ENCODE measurements at places on chromosomes 1 and 21.

DNA sequence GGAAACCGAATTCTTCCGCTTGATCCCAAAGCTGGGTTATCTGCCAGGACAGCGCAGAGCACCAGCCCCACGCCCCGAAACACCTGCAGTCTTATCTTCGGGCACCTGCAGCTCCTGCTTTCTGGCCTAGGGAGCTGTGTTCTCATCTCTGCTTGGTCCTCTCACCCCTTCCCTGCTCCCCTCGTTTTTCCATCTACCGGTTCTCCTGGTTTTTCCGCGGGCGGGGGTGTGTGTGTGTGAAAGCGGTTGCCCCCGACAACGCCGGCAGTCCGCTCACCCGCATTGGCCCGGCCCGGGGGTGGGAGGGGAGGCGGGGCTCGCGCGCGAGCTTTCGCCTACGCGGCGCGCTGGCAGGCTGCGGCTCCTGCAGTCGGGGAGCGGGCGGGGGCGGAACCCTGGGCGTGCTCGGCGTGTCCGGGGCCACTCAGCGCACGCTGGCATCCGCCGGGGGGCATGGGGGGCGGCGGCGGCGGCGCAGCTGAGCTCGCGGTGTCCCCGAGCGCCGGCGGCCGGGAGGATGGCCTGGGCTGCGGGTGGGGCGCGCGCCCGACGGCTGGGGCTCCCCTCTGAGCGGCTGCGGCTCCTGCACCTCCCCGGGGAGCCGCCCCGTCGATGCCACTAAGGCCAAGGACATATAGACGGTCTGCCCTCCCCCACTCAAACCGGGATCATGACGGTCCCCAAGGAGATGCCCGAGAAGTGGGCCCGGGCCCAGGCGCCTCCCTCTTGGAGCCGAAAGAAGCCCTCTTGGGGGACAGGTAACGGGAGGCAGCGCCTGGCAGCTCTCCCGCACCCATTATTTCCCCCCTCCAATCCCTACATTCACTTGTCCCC lies 3.2 kb downstream of the ATP8B2 start:
- DNase-seq: peak; percentile 90

DNA sequence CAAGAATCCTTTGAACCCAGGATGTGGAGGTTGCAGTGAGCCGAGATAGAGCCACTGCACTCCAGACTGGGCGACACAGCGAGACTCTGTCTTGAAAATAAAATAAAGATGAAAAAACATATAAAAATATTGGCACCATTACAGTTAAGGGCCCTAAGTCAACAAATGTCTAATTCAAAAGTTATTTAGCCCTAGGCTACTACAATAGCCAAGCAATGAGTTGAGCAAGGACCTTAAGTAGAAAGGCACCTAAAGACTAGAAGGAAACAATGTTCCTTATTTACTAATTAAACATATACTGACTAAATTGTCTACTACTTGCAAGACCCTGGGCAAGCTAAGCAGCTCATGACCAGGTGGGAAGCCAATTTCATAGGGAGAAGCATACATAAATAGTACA lies 4.1 kb downstream of the PIK3R3 start:
- DNase-seq: no peak

DNA sequence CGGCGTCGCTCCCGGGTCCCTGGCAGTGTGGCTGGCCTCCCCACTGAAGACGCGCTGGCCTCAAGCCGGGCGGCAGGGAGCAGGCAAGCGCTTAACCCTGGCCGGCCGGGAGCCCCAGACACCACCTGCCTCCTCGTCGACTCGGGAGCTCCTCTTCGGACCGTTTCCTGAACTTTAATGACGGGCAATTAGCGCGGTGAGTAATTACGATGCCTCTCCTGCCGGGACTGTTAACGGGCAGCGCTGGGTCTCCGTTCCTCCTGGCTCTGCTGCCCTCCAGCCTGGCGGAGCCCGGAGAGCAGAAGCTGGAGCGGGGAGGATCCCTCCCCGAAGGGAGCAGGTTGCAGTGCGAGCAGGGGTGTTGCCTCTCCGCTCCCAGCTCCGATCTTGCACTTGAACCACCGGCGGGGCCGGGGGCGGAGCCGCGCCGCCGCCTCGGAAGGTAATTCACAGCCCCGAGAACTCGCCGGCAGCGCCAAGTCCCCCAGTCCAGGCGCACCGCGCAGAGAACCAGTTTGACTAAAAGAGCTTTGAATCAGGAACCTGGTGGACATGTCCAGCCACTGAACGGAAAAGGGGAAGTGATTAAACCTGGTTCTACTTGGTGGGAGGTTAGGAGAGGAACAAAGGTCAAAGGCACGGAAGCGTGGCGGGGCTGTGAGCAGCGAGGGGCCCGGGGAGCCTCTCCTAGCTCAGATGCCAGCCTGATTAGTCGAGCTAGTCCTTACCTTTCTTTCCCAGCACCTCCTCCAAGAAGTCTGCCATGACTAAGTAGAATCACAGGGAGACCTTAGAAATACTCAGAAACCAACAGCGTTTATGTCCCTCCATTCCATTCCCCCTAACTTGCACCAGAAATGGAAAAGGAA lies 18.3 kb upstream of the PLEKHA6 start:
- DNase-seq: peak; percentile 27

GRCh38 chr1:154493276-154493675 lies 8.7 kb upstream of the TDRD10 start:
- no peak for DNase-seq

Measured in activated CD4-positive, alpha-beta T cell treated with anti-CD3 and anti-CD28 coated beads, Interleukin-2, Interleukin-6, amounts not matched to agents 100 ng/mL and 50 ng/mL, durations not matched to agents 16 hours and 8 hours (primary cell).